Right renal pelvis (tissue), 4 donors: ENCODE measurements at places on chromosomes 16 and 17.

- DNase-seq = no peak
Observed at GRCh38 chr17:42920922-42921321, 20.3 kb downstream of the G6PC1 start.

GRCh38 chr17:57408071-57408811, 151.9 kb downstream of the MSI2 start:
- no peak for DNase-seq

DNA sequence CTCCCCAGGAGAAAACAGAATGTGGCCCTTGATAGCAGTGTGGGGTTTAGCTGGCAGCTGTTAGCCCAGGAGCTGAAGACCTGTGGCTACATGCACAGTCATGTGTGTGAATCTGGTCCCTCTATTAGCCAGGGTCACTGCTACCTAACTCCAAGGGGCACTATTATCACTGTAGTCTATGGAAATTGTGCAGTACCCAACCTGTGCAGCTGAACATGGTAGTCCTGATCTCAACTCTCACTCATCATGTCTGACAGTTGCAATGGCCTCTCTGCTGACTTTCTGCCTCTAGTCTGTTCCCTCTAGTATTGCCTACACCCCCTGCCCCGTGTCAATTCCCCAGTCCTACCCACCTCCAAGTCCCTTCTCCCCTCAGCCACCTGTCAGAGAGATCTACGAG, 67.4 kb downstream of the RAB11FIP4 start:
- DNase-seq = no peak

DNA sequence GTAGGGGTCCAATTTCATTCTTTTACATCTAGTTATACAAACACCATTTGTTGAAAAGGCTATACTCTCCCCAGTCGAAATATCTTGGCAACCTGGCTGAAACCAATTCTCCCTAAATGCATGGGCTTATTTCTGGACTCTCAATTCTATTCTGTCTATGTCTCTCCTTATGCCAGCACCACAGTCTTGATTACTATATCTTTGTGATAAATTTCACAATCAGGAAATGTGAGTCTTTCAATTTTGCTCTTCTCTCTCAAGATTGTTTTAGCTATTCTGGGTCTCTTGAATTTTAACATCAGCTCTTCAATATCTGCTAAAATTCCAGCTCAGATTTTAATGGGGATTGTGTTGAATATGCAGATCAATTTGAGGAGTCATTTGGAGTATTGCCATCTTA, 5.9 kb upstream of the TRIM25 start:
- no peak for DNase-seq

DNA sequence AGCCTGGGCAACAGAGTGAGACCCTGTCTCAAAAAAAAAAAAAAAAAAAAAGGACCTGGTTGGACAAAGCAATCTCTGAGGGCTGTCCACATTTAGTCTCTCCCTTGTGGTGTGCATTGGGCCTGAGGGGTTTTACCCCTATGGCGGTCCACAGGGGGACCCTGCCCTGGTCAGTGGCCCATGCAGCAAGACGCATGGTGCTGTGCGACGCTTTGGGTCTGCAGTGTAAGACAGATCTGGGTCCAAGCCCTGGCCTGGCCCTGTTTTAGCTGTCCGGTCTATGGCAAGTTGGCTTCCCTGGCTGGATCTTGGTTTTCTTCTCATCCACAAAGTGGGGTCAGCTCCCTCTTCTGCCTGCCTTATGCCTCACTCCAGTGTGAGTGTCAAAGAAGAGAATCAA, 123.2 kb upstream of the NLRP1 start:
- no peak for DNase-seq

GRCh38 chr17:27553019-27553511, 77.9 kb upstream of the LGALS9 start:
- no peak for DNase-seq

DNA sequence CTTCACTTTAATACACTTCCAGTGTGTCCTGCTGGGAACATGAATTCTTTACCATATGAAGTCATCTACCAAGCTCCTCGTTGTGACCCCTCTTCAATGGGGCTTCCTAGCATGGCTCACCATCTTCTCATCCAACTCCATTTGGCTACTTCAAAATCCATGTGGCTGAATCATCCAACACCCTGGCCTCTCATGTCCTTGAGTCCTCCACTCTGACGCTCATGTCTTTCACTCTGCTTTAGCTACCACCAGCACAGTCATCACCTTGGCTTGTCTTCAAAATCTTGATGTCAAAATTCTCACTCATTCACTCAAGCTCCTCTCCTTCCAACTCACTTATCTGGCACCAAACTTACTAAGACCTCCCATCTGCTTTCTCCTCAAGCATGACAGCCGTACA, 35.8 kb downstream of the AMFR start:
- DNase-seq = no peak

GRCh38 chr16:64406770-64407181, 715.1 kb downstream of the CDH11 start:
- no peak for DNase-seq

DNA sequence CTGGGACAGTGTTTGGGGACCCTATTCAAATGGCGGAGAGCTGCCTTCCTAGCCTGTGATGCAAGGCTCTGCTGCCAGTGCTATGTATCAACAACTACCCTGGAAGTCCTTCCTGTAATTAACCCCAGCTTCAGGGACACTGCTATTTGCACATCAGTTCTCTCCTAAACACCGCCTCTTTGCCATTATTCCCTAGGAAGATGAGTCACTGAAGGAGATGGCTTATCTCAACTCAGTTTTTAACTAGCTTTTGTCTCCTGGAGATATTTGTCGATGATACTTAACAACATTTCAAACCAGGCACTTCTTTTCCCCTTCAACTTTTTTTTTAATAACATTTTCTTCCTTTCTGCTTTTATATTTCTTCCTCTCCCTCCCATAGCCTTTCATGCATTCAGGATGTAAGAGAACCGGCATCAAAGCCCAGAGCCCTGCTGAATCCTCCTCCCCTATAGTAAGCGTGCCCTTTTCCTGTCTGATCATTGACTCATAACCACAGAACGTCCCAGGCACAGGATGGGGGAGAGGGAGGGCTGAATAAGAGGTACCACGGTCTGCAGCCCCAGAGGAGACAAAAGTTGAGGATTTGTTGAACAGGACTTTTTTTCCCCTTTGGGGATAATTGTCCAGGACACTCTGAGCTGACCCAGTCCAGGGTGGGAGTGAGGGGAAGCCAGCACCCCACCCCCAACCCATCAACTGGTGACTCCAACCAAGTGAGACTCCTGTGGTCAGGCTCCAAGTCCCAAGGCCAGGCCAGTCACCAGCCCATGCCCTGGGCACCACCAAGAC, 387.8 kb upstream of the SALL1 start:
- peak; percentile 67 for DNase-seq

GRCh38 chr17:31696184-31696602, 162.9 kb downstream of the COPRS start:
- DNase-seq = peak; percentile 29

GRCh38 chr16:1942047-1942809, 771 bp downstream of the MSRB1 start:
- DNase-seq = no peak

DNA sequence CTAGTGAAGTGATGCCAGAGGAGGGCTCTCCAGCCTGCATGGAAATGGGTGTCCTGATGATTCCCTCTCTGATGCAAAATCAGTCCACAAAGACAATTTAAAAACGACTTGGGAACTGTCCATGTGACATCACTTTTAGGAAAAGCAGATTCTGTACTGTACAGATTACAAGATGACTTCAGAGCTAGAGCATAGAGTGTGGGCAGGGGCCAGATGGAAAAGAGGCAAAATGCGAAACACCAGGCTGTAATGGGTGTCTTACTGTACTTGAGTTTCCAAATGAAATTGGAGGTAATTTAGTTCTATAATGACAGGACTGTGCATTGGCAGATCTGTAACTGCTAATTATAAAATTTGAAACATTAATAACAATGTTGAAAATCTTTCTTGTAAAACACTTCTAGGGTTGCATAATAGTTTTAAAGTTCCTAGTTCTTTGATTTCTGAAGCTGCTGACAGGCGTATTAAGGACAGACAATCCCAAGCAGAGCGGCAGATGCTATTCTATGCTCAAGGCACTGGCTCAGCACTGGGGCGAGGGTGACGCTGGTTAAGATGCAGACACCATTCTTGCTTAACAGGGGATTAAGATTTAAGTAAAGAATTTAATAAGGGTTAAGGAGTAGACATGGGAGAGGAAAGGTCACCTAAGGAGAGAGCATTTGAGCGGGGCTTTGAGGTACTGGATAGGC, 29.6 kb downstream of the OGFOD1 start:
- no peak for DNase-seq

DNA sequence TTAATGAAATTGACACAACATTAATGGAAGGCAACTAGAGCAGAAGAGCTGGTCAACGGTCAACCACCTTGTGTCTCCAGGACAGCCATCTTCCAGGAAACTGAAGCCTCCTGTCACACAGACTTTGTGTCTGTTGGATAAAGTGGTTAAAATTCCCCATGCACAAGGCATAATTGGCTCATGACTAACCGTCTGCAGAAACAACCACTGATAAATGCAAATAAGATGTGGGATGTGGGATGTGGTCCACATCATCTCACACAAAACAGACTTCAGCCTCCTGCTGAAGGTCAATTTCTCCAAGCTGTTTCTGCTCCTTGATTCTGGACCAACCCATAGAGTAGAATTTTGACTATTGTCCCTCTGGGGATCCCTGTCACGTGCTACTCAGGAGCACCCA, 26.9 kb upstream of the XYLT1 start:
- no peak for DNase-seq

GRCh38 chr16:71344315-71344905, 14.1 kb upstream of the CALB2 start:
- no peak for DNase-seq

DNA sequence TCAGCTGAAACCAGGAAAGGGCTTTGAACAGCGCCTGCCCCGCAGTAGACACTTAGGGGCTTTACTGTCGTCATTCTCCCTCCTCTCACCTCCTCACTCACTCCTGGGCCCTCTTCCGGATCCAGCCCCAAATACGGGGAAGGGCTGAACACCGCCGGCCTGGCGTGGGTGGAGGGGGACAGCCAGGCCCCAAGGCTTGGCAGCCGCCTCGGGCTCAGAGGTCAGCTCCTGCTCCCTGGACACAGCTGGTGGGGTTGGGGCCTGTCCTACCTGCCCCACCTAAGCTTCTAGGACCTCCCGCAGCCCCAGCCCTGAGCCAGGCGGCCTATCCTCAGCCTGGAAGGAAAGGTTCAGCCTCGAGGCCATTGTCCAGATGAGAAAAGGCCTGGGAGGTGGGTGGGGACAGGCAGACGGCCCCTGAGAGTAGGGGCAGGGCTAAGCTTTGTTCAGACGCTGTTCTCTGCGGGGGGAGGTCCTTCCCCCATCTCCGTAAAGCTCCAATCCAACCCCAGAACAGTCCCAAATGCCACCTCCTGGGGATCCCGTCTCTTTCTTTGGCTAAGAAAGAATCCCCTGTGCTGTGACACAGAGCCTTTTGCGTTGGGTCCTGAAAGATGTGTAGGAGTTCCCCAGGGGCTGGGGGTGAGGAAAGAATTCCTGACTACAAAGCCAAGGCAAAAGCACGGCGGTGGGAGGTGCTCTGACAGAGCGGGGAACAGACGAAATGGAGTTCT, 881 bp upstream of the LLGL1 start:
- DNase-seq = no peak

DNA sequence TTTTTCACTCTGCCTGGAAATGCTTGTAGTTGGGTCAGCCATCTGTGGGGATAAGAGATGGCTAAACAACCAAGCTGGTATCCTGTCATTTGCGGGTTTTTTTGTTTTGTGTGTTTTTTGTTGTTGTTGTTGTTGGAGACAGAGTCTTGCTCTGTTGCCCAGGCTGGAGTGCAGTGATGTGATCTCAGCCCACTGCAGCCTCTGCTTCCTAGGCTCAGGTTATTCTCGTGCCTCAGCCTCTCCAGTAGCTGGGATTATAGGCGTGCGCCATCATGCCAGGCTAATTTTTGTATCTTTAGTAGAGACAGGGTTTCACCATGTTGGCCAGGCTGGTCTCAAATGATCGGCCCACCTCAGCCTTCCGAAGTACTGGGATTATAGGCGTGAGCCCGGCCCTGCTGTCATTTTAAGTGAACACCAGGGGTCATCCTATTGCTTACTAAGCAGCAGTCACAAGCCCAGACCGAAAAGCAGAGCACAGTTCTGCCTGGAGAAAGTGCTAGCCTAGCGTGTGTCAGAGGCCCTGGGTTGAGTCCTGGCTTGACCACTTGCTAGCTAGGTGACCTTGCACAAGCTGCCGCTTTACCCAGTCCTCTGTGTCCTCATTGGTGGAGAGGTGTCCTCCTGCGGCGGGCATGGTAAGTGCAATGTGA, 4.6 kb downstream of the SMCR8 start:
- DNase-seq = no peak

GRCh38 chr17:4142107-4142900, 526 bp downstream of the ZZEF1 start:
- DNase-seq = no peak

DNA sequence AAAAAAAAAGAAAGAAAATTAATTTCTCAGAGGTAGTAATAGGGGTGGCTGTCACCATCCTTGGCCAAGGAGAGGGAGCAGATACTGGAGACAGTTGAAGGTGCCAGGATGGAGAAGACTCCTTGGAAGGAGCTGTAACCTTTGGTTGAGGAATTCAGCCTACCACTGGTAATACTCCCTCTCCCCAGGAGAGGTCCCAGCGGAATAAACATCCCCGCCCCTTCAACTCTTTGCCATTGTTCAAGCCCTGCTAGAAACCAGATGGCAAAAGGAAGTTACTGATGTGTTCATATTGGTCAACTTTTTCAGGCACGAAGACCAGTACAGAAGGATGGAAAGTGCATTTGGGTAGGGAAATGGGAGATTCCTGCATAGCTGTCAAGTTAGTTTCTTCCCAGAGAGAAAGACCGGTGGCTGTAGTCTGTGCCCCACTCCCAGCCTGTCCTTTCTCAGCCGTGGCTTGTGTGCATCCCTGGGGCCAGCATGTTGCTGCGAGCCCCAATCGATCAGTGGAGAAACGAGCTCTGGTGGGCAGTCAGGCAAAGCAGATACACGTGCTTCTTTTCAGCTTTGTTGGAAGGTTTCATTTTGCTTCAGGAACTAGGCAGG, 612.1 kb downstream of the MAF start:
- no peak for DNase-seq

DNA sequence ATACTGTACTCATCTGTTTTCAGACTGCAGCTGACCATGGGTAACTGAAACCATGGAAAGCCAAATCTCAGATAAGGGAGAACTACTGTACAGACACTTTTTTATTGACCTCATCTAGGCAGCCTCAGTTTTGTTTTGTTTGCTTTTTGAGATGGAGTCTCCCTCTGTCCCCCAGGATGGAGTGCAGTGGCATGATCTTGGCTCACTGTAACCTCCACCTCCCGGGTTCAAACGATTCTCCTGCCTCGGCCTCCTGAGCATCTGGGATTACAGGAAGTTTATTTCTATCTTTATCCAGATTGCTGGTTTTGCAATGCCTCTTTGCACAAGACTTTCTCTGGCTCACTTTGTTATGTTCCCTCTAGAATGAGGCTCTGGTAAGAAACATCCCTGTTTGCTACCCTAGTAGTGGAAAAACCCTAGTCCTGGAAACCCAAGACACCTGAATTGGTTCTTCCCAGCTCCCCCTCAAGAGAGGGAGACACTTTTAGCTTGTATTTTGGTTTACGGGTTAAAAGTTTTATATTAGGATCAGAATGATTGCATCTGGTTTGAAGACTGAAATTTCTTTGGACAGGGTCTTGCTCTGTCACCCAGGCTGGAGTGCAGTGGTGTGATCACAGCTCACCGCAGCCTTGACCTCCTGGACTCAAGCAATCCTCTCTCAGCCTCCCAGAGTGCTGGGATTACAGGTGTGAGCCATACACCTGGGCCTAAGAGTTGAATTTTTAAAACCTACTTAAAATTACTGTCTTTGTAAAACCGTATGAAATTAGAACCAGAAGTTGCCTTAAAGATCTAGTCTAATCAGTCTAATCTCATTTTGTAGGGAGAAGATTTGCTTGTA, 38.9 kb downstream of the ZNF207 start:
- no peak for DNase-seq
